GM12878 (cell line): ENCODE measurements at places on chromosomes 12 and 14. TPM values are rescaled to one million over a fixed set of nuclear protein-coding genes. Genes with fewer than 3 reads are reported as not detected.

DNA sequence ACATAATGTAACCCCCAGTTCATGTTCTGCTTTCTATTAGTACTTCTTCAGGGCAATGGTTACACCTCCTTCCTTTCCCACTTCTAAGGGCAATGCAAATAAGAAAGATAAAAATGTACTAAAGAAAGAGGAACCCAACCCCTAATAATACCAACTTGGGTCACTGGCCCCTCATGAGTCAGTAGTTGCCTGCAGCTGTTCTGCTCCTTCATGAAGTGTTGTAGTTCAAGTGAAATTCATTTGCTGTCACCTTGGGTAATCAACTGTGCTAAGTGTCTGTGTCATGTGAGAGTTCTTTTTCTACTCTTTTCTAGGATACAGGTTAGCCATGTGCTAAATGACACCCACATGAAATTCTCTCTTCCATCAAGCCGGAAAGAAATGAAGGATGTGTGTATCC, 91.8 kb downstream of the PLXNC1 start:
- peak; percentile 88 for DNase-seq

- DNase-seq = no peak
These were observed 866 bp downstream of the KRT79 start for GRCh38 chr12:52832985-52833905.

DNA sequence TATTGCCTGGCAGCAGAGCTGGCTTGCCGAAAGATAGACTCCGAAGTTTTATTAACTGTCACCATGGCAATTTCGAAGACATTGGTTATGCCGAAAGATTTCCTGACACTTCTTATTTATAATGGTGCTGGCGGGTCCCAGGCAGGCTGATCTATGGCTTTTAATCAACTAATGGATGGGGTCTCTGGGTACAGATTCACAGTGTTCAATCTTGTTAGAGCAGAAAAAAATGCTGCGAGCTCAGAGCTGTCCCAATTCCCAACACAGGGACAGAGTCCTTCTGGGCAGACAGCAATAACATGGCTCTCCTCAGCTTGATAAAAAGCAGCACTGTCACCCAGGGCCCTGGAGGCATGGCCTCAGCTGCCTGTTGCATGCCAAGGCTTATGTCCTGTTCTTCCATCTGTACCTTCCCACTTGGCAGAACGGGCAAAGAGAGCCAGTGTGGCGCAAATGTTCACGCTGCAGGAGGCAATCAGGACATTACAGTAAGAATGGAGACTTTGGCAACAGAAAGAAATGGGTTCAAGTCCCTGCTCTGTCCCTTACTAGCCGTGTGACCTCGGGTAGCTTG, 228.2 kb upstream of the PWP1 start:
- no peak for DNase-seq

GRCh38 chr14:61841145-61841544, 78.9 kb downstream of the SNAPC1 start:
- no peak for DNase-seq

DNA sequence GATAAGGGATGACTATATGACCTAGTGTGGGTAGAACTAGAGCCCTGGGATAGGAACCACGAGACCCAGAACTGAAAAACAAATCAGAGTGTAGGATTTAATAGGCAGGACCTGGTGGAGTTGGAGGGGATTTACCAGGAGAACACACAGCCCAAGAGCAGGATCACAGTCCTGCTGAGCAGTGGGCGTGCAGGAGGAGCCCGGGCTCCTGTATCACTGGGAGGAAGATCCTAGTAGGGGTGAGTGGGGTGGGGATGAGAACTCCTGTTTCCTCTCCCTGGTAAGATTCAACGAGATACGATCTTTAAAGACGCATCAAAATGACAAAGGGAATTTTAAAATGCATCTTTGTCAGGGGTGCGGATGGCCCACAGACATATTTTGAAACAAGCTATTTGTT, 220.1 kb downstream of the GALC start:
- DNase-seq = no peak

The ACRBP gene
- total RNA-seq = 1.4 and 1.8 TPM in 2 replicates

The GUCY2C gene
- total RNA-seq = 0.08 TPM in 1 of 2 replicates, not detected in the other

The CLEC1B gene
- not detected in 2 replicates for total RNA-seq

The TSHR gene
- not detected in 2 replicates for total RNA-seq

The FICD gene
- 6.2 and 7.9 TPM in 2 replicates for total RNA-seq

The CLEC14A gene
- 0.11 TPM in 1 of 2 replicates, not detected in the other for total RNA-seq

The LGALS3 gene
- total RNA-seq = 13.6 and 16.1 TPM in 2 replicates

The SNX6 gene
- total RNA-seq = 43.0 and 45.9 TPM in 2 replicates
